Caco-2 (cell line): ENCODE measurements at places on chromosomes 2 and 18. TPM values are rescaled to one million over a fixed set of nuclear protein-coding genes. Genes with fewer than 3 reads are reported as not detected.

GRCh38 chr2:60490848-60491247, 62.6 kb downstream of the BCL11A start:
- no peak for DNase-seq

FBLN7 gene
- 0.39 and 0.59 TPM in 2 replicates for total RNA-seq

SALL3 gene
- total RNA-seq = not detected in 2 replicates

DNA sequence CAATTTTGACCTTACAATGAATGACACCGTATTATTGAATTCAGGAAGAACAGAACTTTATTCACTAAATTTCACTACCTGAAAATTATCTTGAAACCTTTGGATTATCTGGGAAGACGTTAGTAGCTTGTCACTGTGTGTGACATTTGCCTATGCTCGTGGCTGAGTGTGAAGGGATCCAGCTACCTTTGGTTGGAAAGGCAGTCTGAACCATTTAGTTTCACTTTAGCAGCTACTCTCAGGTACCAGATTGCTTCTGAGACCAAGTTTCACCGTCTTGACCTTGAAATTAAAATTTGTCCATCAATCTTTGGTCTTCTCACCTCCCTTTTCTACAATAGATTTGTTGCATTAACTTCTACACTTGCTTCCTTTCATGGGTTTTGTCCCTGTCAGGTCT, 637.5 kb downstream of the MBD2 start:
- DNase-seq = no peak

GPR17 gene
- total RNA-seq = not detected in 2 replicates
